ENCODE measurements at places on chromosomes 1 and 21.

DNA sequence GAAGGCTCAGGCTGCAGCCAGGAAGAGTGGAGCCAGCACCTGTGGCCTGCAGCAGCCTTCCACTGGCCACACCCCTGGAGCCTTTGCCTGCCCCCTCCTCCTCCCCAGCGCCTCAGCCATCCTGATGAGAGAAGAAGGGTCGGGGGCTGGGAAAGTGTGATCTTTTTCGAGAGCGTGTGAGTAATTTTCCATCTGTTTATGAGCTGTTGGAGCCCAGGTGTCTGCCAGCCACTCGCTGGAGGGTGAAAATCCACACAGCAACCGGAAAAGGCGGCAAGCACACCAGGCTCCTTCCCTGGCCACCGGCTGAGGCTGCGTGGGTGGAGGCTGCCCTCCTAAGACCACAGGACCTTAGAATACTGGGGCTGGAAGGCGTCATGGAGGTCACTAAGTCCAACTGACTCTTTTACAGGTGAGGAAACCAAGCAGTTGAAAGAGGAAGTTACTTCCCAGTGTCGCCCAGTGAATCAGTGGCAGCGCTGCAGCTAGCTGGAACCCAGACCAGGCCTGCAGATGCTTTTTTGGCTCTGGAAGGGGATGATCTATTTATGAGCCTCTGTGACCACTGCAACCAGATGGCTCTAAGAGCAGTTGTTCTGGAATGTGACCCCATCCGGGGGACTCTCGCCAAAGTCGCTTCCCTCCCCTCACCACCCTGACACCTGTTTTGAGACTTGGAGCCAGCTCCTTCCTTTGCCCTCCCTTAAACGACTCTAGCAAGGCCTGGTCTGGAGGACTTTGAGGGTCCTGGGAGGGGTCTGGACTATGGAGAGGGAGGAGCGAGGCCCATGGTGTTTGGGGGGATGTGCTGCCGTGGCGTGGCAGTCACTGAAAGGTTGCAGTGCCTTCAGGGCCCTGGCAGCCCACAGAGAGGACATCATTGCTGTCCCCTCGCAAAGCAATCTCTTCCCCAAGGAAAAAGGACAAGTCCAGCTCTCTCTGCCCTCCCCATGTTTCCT lies 54.5 kb downstream of the LGR6 start:
- DNase-seq: no peak

GRCh38 chr1:12458571-12458970 lies 159.4 kb downstream of the DHRS3 start:
- DNase-seq: no peak

DNA sequence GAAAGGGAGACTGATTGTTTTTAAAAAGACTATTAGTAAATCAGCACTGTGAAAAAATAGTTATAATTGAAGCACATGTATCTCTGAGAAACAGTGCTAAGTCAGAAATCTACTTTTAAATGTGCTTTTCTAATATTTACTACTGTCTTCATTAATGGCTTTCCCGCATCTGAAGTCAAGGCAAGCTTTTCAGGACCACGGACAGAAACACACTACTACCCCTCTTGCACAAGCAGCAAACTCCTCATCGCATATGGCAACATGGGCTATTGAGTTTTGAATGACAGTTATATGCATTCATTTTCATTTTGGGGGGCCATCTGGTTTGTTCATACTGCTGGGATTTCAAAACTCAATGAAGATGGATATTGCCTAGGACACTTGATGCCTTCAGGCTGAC lies 433.4 kb upstream of the CAMK1G start:
- DNase-seq: peak; percentile 58

GRCh38 chr1:96370757-96371156 lies 350.8 kb upstream of the PTBP2 start:
- DNase-seq: no peak

GRCh38 chr1:165069829-165070228 lies 286.7 kb downstream of the LMX1A start:
- DNase-seq: no peak

DNA sequence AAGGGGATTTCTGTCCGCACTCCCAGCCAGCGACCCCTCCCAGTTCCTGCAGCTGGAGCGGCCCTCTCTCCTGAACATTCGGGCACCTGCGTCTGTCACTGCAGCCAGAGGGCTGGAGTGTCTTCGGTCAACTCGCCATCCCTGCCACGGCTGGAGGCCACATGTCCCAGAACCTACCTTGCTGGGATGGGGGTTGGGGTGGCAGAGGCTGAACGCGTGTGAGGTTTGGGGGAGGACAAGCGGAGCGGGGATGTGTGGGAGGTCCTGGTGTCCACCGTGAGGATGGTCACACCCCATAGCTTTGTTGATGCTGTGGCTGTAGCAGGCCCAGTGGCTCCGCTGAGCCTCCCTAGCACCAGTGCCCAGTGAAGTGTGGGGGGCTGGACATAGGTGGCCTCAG lies 14.8 kb upstream of the C1orf174 start:
- no peak for DNase-seq

GRCh38 chr1:86296305-86297205 lies 99.6 kb downstream of the ODF2L start:
- no peak for DNase-seq

DNA sequence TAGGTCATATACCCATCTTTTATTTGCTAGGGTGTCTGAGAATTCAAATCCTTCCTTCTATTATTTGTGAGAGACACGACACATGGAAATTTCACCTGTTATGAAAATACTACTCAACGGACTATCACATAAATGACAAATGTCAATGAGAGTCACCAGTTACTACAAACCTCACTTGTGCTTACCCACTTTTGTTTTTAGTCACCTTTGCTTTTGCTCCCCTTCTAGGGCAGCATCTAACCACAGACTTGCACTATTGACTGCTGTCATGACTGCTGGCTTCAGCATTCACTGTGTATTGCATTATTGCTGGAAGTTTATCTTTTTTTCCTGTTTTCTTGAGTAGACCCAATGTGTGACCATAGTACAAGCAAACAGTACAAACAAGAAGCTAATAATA lies 1048.0 kb downstream of the PLA2G4A start:
- DNase-seq: no peak

- peak; percentile 82 for DNase-seq
Measured at GRCh38 chr1:229848752-229849677, 218.0 kb upstream of the GALNT2 start.

DNA sequence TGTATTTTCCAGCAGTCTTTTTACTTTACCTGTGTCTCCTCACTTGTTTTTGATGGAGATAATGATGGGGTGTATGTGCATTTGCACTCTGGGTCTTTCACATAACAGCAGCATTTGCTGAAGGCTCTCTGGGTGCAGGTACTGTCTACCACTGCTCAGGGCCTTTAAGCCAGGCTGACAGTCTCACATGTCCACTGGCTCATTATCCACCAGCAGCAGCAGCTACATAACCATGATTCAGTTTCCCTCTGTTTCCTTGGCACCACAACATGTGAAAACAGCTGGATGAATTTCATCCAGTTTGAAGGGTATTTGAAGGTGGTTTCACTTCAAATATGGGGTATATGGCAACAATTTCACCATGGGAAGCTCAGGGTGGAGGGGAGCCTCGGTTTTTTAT lies 41.2 kb upstream of the ROR1 start:
- no peak for DNase-seq

DNA sequence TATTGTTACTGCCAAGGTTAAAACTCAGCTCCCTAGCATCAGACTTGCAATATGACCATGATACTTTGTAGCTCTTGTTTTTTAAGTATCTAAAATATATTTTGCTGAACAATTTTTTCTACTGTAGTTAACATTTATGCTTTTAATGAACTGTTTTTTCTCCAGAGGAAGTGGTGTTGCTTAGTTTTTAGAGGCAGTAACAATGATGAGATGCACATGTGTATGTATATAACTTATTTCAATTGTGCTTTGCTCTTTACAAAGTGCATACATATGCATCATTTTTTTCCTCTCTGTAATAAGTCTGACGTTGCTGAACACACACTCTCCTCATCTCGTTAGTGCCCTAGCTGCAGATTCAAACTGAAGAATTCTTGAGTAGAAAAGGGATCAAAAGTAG lies 418.8 kb downstream of the ZP4 start:
- no peak for DNase-seq

- DNase-seq: no peak
Measured at GRCh38 chr1:203323587-203323986, 18.3 kb downstream of the BTG2 start.

DNA sequence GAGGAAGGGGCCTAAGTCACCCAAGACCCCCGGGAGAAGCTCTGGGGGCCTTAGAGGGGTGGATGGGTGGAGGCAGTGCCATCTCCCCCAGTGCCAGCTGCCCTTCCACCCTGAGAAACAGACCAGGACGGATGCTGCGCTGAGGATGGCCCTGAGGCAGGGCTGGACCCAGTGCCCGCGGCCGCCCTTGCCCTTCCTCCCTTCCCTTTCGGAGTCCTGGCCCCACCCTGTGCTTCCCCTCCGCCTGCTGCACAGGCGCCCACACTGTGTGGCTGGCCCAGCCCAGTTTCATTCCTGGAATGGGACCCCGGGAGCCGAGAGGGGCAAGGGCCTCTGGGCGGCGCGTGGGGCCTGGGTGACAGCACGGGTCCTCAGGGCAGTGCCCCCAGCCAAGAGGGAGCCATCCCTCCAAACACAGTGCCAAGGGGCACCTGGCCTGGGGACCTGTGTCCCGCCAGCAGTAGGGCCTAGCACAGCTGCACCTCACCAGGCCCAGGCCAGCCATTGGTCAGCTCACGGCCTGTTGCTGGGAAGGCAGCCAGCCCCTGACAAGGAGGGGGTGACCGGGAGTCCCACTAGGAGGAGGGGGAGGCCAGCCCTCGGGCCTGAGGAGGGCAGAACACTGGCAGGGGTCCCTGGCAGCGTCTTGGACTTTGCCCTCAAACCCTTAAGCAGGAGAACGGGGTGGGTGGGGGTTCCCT lies 13.4 kb upstream of the SKI start:
- no peak for DNase-seq

- DNase-seq: no peak
Measured at GRCh38 chr1:157097692-157098091, 1.9 kb downstream of the ETV3L start.

Measured in Karpas-422 (cell line).